ENCODE measurements at places on chromosomes 6 and 20.
A peak's percentile ranks its signal among the peaks of the same experiment; 100 is the strongest.

DNA sequence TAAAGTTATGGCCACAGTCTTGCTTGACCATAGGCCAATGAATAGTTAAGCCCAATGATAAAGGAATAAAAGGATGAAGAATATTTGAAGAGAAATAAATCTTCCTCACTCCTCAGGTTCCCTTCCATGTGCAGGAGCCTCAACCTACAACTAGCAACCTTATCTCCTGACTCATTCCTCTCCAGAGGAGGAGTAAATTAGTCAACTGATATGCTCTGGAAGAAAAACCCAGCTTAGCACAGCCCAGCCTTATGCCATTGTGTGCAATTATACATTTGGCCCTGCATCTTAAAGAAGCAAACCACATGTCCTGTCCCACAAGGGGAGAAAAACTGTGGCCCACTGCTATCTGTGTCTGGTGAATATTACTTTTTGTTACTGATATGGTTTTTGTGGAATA, 82.1 kb downstream of the PHIP start:
- DNase-seq: no peak

DNA sequence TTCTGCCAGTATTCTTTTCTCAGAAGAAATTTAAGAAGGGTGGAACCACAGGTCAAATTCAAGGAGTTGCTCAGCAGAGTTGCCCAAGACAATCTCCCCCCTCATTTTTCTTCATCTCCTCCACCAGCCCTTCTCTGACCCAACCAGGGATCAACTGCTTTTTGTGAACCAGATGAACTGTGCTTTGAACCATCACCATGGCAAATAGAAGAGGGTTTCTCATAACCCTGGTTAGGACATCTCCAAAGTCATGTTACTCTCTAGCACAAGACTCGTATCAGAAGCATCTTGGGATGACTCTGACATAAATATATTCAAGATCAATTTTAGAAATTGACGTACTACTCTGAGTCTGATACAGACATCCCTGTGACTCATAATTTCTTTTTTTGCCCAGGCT, 130.7 kb downstream of the ALDH8A1 start:
- DNase-seq: no peak

- no peak for DNase-seq
Measured at GRCh38 chr20:25984933-25985332, 288.3 kb upstream of the ZNF337 start.

DNA sequence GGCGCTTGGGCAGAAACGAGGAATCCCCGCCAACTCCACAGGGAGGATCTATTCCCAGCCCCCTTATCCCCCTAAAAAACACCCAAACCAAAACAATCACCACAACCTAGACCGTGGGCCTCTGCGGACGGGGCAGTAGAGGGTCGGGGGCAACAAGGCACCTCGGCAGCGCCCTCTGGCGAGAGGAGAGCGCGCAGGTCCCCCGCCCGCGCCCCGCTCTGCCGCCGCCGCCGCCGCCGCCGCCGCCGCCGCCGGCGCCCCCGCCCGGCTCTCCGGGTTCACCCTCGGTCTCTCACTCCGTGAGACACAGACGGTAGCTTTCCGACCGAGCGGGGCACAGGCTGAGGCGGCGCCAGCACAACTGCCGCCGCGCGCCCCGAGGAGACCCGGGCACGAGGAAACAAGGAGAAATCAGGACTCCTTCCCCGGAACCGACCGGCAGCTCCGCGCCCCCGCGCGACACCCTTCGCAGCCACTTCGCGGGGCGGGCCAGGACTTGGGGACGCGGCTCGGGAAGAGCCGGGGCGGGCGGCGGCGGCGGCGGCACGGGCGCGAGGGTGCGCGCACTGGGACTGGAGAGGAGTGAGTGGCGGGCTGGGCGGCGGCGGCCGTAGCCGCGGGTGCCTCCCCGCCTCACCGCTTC, at the start of gene SLC35F1:
SLC35F1 (plus strand) TSS at position 307 of the 643 bp plus-strand sequence.
- peak; percentile 13 for DNase-seq

GRCh38 chr20:57794600-57795341, 85.0 kb upstream of the PMEPA1 start:
- DNase-seq: peak; percentile 7

DNA sequence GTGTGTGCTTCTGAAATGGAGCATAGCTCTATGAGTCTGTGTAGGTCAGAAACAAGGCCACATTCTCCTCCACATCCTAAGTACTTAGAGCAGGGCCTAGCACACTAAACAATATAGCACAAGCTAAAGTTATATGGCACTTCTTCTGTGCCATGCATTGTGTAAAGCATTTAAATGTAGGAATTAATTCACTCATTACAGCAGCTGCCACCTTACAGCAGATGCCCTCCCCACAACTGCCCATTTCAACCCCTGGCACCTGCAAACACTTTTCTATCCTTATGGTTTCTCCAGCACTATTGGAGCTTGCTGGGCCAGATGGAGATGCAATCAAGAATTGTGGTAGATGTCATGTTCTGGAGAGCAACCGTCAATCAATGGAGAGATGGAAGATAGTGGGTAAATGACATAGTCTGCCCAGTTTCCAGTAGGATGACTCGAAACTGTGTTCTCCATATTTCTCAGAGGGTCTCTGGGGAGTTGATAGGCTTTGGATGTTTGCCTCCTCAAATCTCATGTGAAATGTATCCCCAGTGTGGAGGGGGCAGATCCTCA, 373.7 kb downstream of the DOK5 start:
- no peak for DNase-seq

DNA sequence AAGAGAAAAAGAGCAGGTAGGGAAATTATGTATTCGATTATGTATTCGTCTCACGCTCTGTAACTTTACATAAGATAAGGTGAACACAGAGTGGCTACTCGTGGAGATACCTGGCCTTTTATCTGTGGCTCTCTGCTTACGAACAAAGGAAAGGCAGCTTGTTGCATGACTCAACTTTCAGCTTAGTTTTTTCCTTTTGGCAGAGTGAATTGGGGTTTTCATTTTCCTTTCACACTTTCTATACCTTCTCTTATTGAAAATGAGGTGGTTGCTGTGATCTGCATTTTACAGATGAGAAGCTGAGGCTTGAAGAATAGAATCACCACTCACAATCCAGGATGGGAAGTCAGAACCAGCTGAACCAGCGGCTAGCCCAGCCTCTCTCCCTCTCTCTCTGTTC, 13.3 kb upstream of the KCNK15 start:
- DNase-seq: no peak

DNA sequence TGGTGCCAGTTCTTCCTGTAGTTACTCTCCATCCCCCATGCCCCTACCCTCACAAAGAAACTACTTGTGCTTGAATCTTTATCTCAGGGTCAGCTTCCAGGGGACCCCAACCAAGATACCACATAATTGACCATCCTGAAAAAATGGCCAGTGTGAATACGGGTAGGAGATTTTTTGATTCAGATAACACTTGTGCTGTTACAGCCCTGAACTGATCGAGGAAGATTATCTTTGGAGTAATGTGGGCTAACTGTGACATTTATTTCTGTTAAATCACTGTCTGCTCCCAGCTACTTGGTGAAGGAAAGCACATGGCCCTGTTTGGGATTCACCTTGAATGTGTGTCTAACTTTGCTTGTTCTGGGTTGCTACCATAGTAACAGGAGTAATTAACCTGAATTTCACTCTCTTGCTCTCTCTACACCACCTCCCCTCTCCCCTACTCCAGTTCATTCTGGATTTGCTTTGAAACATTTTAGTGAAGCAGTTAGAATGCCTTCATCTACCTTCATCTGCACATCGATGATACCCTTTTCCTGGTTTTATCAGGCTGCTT, 219.6 kb upstream of the CHD6 start:
- peak; percentile 45 for DNase-seq

DNA sequence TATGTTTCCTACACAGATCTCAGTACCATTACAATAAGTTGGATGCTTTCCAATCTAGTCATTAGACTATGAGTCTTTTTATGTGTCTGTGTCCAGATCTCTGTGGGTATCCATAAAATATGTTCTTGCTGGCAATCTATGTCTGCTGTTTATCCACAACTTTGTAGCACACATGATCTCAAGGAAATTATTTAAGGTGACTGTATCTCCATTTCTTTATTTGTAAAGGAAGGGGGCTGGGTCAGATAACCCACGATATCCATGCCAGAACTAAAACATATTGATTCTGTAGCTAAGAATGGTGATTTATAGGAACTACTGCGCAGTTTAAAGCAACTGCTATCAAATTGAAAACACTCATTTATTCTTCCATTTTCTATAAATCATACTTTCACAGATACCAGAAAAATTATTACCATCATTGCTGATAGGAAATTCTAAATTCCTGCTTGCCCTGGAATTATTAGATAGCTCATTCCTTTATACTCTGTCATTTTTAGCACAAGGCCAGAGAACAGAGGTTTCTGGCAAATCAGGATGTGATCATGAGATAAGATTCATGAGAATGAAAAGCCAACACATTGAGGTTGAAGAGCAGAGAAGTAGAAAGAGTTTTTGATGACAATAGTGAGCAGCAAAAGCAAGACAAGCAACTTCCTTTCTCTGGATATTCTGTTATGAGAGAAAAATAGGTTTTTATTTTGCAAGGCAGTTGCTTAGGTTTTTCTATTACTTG, 851.4 kb upstream of the CITED2 start:
- DNase-seq: no peak

DNA sequence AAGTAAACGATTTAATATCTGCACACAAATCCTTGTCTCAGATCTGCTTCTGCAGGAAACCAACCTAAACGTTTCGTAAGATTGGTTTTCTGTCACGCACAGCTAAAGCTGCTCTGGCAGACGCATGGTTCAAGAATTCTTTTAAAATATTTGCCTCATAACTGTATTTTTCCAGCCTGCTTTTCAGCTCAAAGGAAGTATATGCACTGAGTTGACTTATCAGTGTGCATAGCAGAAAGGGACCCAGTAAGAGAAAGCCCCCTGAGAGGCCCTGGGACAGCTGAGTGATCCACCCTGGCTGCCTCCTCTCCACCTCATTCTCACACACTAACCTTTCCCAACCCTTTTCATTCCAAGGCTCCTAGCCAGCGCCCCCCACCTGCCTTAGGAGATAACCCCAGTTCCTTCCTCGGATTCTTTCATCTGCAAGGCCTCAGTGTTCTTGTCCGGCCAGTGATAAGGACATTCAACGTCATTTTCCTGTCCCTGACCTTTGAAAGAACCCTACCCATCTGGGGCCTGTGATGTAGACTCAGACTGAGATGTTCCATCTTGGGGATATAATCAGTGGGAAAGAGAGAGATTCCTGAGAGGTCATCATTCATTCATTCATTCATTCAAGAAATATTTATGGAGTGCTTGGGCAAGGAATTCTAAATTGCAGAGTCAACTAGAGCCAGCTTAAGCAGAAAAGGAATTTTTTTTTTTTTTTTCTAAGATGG, 22.4 kb upstream of the SLC9A8 start:
- no peak for DNase-seq

- DNase-seq: no peak
Measured at GRCh38 chr20:62087632-62088031, 22.0 kb upstream of the TAF4 start.

DNA sequence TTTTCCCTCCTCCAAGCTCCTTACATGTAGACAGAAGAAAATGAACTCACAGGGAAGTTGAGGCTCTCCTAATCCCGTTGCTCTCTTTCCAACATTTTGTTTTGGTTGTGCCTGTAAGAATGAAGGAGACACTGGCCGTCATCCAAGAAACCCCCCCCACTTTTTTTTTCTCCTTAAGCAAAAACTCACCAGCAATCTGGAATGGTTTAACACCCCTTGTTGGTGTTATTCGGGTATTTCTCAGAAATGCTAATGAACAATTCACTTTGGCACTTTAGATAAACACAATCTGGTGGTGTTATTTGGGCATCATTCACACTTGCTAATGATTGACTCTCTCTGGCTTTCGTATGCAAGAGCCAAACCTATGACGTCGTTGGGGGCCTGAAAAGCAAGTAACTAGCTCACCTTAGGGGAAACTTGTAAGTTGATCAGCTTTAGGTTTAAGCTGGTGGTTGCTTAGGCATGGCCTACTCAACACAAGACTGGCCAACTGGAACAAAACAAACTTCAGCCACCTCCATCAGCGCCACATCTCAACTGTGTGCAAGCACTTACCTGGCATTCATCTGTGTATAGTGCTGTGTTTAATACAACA, 24.3 kb upstream of the OLIG3 start:
- DNase-seq: no peak

DNA sequence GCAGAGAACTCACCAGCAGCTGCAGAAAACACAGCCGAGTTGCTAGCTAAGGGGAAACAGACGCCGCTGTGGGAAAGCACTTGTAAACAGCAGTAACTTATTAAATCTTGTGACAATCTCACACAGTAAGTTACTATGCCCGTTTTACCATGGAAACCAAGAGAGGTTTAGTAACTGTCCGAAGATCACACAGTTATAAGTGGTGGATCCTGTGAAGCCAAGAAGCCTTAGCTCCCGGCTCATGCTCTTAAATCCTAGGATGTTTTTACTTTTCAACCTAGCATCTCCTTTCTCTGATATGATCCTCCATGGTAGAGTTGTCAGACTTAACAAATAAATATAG, 1.5 kb upstream of the SULF2 start:
- DNase-seq: no peak

DNA sequence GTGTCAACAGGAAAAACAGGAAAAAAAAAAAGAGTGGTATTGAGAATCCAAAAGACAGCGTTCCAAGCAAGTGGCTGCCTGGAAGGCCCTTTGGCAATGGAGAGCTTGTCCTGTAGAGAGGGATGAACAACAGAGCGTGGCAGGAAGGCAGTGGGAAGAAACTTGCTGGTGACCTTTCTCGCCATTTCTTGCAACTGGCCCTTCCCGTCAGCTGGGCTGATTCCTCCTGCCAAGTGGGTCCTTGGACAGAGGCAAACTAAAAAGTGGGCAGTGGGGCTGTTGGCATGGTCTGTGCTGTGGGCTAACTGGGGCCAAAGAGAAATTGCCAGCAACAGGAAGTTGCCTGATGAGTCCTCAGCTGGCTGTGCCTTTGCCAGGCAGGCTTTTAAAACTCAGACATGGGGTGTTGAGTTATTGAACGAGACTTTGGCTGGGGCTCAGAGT, 43.9 kb upstream of the CLDN20 start:
- DNase-seq: no peak

GRCh38 chr6:74969591-74970267, 236.1 kb downstream of the COL12A1 start:
- DNase-seq: no peak

GRCh38 chr20:46214824-46215488, 93.3 kb downstream of the CDH22 start:
- DNase-seq: no peak

DNA sequence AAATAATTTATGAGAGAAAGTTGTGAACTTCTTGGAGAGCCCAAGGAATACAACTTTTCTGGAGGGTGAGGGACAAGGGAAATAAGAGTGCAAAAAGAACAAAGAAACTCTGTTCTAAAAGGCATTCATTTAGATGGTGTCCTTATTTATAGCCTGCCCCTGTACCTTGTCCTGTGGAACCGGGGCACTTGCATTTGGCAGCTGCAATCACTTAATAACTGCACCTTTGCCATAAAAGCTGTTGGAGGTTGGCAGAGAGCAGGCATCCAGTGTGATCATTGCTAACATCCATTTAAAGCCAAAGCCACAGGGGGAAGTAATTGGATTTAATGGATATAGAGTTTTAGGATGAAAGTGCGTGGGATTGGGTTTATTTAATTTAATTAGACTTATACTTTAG, 50.8 kb upstream of the SGK1 start:
- DNase-seq: no peak

- no peak for DNase-seq
Measured at GRCh38 chr6:118577972-118578371, 29.9 kb downstream of the PLN start.

GRCh38 chr6:117616391-117617209, 14.3 kb upstream of the GOPC start:
- DNase-seq: no peak

GRCh38 chr20:36924167-36925045, 27.1 kb downstream of the SAMHD1 start:
- no peak for DNase-seq

Data from NCI-H1417 treated with DMSO at 0.1 percent for 48 hours (cell line).